ENCODE measurements at places on chromosomes 12 and 14. TPM values are rescaled to one million over a fixed set of nuclear protein-coding genes. Genes with fewer than 3 reads are reported as not detected.
A peak's percentile ranks its signal among the peaks of the same experiment; 100 is the strongest.

GDF3 gene
- 77.7 TPM for total RNA-seq

DNA sequence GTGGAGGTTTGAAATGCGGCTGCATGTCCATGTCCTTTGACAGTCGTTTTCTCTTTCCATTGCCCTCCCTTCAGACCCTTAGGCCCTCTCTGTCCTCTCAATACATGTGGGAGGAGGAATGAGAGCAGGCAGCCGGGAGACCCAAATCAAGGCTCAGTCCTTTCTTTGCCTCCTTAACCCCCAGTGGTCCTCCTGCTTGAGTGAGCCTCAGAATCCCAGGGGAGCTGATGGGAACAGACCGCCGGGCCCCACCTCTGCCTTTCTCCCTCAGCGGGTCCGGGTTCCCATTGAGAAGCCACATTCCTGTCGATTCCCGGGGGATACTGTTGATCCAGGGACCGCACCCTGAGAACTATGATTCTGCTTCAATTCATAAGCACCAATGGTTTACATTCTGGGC is 77.9 kb upstream of the RFLNA start:
- peaks cover 8% of the 10 kb centered on the region for H3K27me3 ChIP-seq
- H3K27ac ChIP-seq = no peak overlapping the region
- DNase-seq = no peak
- no peak overlapping the region for H3K4me3 ChIP-seq
- H3K4me1 ChIP-seq = peaks cover 13% of the 10 kb centered on the region

GRCh38 chr14:25103271-25103670 is 53.3 kb upstream of the STXBP6 start:
- H3K4me1 ChIP-seq = no peaks in the 10 kb centered on the region
- H3K27ac ChIP-seq = no peak overlapping the region
- H3K4me3 ChIP-seq = no peak overlapping the region
- no peaks in the 10 kb centered on the region for H3K27me3 ChIP-seq
- no peaks in the 10 kb centered on the region for H3K36me3 ChIP-seq

PARP2 gene
- total RNA-seq = 24.4 TPM

LGR5 gene
- total RNA-seq = 1.1 TPM

SYT1 gene
- total RNA-seq = 13.0 TPM

- H3K36me3 ChIP-seq = no peaks in the 10 kb centered on the region
- DNase-seq = no peak
- H3K27me3 ChIP-seq = peaks cover 2% of the 10 kb centered on the region
- H3K4me1 ChIP-seq = peaks cover 18% of the 10 kb centered on the region
- H3K27ac ChIP-seq = no peak overlapping the region
Observed at GRCh38 chr14:38866461-38866860, 236.6 kb downstream of the SEC23A start.

ACOT4 gene
- total RNA-seq = 0.44 TPM

DNA sequence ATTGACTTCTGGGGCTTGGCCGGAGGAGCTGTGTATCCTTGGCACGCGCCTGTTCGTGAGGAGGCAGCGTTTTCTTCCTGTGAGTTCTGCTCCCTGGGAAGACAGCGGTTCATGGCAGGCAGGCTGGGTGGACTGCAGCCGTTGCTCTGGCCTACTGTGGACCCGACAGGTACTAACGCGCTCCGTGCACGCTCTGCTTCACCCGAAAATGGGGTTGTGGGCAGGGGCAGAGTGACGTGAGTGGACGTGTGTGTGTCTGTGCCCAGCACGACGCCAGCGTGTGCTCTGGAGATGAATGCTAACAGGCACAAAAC is 179.1 kb downstream of the KIF26A start:
- H3K36me3 ChIP-seq = no peaks in the 10 kb centered on the region
- no peak overlapping the region for H3K4me3 ChIP-seq
- H3K27me3 ChIP-seq = peaks cover 2% of the 10 kb centered on the region
- DNase-seq = no peak
- H3K27ac ChIP-seq = no peak overlapping the region
- no peaks in the 10 kb centered on the region for H3K4me1 ChIP-seq

DNA sequence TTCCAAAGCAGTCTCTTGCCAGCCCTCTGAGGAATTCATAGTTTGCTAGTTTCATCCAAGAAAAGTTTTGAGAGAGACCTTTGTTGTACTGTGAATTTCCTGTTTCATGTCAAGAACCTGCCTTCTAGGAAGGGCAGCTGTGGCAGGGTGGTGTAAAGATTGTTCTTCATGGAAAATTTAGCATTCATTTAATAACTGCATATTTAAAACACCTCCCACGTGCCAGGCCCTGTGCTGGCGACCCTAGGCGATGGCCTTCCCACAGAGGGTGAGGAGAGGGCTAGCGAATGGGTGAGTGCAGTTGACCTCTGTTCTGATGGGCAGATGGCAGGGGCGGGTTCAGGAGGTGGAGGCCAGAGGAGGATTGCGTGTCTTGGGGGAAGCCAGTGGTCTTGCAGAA is 43.2 kb downstream of the MLXIP start:
- peaks cover 6% of the 10 kb centered on the region for H3K27me3 ChIP-seq
- DNase-seq = no peak
- peaks cover 10% of the 10 kb centered on the region for H3K4me1 ChIP-seq
- no peak overlapping the region for H3K4me3 ChIP-seq
- peak overlapping the region; percentile 36 for H3K27ac ChIP-seq

KRT7 gene
- total RNA-seq = not detected

GRCh38 chr14:64501411-64502171 is 2.0 kb downstream of the ZBTB25 start:
- H3K36me3 ChIP-seq = peaks cover 10% of the 10 kb centered on the region
- no peak overlapping the region for H3K4me3 ChIP-seq
- H3K27me3 ChIP-seq = peaks cover 15% of the 10 kb centered on the region
- no peak overlapping the region for H3K27ac ChIP-seq

GRCh38 chr12:52647601-52648000 is 4.4 kb downstream of the KRT2 start:
- no peaks in the 10 kb centered on the region for H3K27me3 ChIP-seq
- peaks cover 14% of the 10 kb centered on the region for H3K4me1 ChIP-seq
- H3K4me3 ChIP-seq = no peak overlapping the region
- DNase-seq = no peak
- no peak overlapping the region for H3K27ac ChIP-seq

DNA sequence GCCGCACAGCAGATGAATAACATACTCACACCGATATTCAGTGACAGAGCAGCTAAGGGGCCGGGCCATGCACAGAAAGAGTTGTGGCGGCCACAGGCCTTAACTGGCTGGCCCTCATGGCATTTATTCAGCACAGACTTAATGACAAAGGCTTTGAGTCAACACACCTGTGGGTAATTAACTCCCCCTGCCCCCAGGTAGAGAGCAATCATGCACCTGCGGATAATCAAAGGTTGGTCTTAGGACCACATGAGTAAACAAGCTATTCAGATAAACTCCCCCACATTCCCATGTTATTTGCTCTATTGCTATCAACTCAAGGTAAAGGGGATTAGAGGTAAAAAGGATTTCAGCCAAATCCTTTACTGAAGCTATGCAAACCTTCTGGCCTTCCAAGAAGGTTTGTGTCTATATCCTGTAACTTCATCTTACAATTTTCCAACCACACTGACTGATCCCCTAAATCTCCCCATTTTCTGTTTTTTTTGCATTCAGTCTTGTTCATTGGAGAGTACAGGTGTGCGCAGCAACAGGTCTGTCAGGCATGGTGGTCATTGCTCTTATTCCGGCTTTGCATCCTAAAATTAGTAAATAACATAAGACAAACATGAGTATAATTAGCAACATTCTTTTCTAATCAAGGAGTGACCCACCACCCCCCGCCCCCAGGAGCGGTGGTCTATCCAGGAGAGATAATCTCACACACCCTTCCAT is 16.9 kb upstream of the BLTP3B start:
- H3K4me1 ChIP-seq = no peaks in the 10 kb centered on the region
- DNase-seq = no peak
- no peak overlapping the region for H3K27ac ChIP-seq
- no peaks in the 10 kb centered on the region for H3K36me3 ChIP-seq
- H3K27me3 ChIP-seq = peaks cover 10% of the 10 kb centered on the region

DNA sequence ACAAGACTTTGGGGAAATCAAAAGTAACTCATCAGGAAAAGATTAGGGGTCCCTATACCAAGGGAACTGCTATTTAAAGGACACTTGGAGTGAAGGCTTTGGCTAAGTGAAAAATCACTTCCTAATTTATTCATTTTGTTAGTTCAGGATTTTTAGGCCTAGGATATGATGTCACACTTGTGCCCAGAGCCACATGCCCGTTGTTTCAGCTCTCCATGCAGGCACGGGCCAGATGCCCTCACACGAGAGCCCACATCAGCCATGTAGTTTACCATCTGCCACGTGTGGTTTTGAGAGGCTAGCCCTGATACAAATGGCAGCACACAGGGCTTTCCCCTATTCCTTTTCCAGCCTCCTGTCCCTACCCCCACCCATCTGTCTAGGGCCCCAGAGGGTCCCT is 11.9 kb upstream of the LRP1-AS start:
- H3K27me3 ChIP-seq = peaks cover 18% of the 10 kb centered on the region
- peaks cover 12% of the 10 kb centered on the region for H3K36me3 ChIP-seq
- no peak overlapping the region for H3K27ac ChIP-seq
- H3K4me1 ChIP-seq = peaks cover 11% of the 10 kb centered on the region
- H3K4me3 ChIP-seq = no peak overlapping the region
- DNase-seq = no peak

RIPK3 gene
- total RNA-seq = 2.6 TPM

DNA sequence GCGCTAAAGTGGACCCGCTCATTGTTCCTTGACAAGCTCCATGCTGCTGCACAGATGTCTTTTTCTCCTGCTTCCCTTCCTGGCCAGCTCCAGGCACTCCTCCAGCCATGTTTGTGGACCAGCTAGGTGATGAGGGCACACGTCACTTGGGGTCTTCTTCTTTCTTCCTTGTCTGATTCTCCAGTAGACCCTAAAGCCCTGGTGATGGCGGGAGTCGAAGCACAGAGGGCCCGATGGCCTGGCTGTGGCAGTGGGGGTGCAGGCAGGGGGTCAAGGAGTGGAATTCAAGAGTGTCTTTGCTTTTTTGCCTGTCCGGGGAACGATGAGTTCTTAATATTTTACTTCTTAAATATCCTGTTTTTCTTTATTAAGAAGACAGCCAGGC is 23.0 kb upstream of the AMN start:
- H3K27ac ChIP-seq = no peak overlapping the region
- peaks cover 4% of the 10 kb centered on the region for H3K36me3 ChIP-seq
- peak overlapping the region; percentile 2 for H3K4me3 ChIP-seq
- H3K4me1 ChIP-seq = no peaks in the 10 kb centered on the region
- DNase-seq = no peak

PLEKHD1 gene
- total RNA-seq = 0.80 TPM

DNA sequence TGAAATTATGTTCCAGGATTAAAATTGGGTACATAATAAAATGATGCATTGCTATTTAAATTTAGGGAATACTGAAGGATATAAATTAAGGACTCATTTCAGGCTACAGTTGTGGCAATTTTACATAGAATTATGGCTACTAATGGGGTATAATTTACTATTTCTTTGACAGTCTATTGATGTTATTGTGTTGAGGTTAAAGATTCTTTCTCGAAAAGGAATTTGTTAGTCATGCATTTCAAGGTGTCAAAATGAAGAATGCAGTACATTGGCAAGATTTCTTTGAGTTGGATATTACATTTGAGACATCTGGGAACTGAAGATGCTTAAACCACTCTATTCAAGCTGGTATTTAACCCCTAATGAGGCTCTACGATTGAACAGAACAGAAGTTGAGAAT is 28.3 kb downstream of the SLC5A8 start:
- no peaks in the 10 kb centered on the region for H3K27me3 ChIP-seq
- no peaks in the 10 kb centered on the region for H3K36me3 ChIP-seq
- no peak overlapping the region for H3K4me3 ChIP-seq
- H3K4me1 ChIP-seq = no peaks in the 10 kb centered on the region

DNA sequence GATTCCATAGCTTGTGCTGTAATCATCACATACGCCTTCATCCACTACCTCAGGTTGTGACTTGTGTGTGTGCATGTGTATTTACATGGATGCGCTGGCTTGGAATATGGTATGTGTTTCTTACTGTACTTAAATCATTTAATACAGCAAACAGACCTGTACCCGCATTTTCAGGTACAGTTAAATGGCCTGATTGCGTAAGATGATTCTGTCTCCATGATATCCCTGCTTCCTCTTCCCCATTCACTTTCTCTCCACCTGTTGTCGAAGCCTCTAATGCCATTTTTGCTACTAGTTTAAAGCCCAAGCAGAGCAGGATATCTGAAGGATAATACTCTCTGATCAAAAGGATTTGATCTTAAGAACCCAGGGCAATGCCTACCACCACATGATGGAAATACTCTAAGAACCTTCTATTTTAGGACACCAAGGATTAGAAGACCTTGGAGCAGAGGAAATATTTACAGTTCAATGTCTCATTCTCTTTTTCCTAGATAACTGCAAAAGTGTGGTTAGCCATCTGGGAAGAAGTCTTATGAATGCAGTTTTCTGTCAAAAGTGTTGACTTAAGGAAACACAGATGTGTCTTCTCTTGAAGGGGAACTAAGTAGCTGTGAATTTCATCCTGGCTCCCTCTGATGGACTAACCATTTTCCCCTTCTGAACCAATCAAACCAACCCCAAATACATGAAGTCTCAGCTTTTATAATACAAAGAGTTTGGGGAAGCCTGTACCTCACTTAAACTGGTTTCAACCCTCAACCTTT is 78.7 kb downstream of the HELB start:
- no peaks in the 10 kb centered on the region for H3K4me1 ChIP-seq
- H3K4me3 ChIP-seq = no peak overlapping the region
- no peaks in the 10 kb centered on the region for H3K36me3 ChIP-seq
- H3K27ac ChIP-seq = no peak overlapping the region

B4GALNT3 gene
- 4.2 TPM for total RNA-seq

All from endothelial cell (in vitro differentiated cells).